ENCODE measurements at places on chromosomes 3 and 15. TPM values are rescaled to one million over a fixed set of nuclear protein-coding genes. Genes with fewer than 3 reads are reported as not detected.
A peak's percentile ranks its signal among the peaks of the same experiment; 100 is the strongest.

GRCh38 chr3:15452156-15452555 lies 24.8 kb downstream of the EAF1 start:
- no peak for DNase-seq

ADAMTS7 gene
- 4.0 TPM for total RNA-seq

MYRIP gene
- 8.8 TPM for total RNA-seq

DNA sequence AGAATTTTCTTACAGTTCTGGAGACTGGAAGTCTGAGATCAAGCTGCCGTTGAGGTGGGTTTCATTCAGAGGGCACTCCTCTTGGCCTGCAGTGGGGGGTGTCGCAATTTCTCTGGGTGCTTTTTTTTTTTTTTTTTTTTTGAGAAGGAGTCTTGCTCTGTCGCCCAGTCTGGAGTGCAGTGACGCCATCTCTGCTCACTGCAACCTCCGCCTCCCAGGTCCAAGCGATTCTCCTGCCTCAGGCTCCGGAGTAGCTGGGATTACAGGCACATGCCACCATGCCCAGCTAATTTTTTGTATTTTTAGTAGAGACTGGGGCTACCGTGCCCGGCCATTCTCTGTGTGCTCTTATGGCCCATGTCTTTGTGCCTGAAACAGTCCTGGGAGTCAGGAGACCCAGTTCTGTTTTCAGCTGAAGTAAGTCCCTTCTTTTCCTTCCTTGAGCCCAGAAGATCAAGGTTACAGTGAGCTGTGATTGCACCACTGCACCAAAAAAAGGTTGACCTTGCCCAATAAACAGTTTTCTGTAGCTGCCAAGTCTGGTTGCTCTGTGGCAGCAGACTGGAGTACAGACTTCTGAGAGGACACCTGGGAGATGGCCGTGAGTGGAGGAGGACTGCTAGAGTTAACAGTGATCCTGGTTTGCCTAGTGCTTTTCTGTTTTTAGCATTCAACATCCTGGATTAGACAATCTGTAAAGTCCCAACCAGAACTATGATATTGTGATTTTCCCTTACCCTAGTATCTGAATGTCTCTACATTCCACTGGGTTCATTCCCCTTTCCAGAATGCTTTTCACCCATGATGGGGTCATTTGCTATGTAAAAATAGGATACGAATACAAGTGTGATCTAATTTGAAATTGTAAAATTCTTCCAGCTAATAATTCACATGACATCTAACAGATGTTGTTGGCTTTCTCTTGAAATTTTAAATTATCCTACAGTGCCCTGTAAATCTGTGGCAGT lies 76.6 kb upstream of the RNF7 start:
- DNase-seq = no peak

- no peak for DNase-seq
These were observed 123.4 kb downstream of the ATP10A start for GRCh38 chr15:25739687-25740121.

RAB8B gene
- 2.0 TPM for total RNA-seq

DNA sequence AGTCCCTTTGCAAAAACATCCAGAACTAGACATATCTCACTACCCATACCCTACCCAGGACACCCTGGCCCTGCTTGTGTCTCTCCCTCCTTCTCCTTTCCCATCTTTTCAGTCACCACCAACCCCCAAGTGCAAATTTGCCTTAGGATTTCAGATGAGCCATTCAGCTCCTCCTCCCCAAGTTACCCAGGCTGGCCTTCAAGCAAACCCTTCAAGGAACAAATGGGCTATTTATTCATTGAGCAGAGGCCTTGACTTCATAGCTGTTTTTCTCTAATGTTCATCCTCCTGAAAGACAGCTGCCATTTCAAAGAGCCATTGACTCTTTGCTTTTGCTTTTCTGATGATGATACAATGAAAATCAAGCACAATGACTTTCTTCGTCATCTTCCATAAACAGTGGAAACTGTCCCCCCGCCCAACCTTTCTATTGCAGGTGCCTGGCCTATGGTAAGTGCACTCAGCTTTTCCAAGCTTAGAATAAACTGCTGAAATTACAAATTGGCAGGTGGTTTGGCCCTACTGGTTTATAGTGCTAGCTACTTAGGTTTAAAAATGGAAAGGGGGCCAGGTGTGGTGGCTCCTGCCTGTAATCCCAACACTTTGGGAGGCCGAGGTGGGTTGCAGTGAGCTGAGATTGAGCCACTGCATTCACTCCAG lies 26.1 kb upstream of the KLHL6 start:
- DNase-seq = no peak

GRCh38 chr3:158279609-158280008 lies 169.7 kb downstream of the RSRC1 start:
- no peak for DNase-seq

DNA sequence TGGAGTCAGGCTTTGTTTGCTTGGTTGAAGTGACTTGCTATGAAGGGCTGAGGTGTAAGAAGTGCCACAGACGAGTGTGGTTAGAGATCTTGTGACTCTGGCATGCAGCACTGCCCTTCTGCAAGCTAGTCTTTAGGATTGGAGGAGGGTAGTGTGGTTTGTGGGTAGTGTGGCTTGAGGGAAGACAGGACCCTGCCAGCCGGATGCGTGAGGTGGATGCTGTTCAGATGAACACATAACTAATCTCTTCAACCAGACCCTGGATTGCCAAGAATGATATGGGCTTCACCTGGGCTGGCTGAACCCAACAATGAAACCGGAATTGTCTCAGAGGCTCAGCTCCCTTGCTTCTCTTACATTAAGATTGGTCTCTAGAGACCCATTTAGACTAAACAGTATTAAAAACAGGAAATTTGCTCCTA lies 32.7 kb downstream of the STARD9 start:
- peak; percentile 49 for DNase-seq

All from stomach (tissue), 19 donors.